ENCODE measurements at places on chromosomes 2 and 18.

DNA sequence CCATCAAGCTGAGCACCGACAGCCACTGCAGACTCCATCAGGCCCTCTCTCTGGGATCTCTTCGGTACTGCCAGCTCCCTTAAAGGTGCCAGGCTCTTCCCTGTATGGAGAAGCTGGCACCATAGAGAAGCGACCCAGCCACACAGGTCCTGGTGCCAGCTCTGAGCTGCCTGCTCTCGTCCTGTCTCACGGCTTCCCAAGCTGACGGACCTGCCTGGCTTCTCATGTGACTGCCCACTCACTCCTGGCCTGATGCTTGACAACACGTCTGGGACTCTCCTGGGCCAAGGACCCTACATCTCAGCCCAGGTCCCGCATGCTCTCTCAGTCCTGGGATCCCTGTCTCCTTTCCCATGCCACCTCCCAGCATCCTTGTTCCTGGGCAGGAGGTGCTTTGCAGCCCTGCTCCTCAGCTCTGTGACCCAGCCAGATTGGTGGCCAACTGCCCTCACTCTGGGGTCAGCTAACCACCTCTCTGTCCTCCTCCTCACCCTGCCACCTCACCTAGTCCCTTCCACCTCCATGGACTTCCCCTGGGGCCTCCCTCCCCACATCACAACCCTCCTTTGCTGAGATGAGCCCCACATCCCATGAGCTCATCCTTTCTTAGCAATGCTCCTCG, 12.5 kb upstream of the ATOH8 start:
- no peak for DNase-seq

- no peak for DNase-seq
Measured at GRCh38 chr2:212745359-212745758, 206.8 kb upstream of the ERBB4 start.

- peak; percentile 9 for DNase-seq
Measured at GRCh38 chr2:187168720-187169713, 279.0 kb downstream of the CALCRL start.

DNA sequence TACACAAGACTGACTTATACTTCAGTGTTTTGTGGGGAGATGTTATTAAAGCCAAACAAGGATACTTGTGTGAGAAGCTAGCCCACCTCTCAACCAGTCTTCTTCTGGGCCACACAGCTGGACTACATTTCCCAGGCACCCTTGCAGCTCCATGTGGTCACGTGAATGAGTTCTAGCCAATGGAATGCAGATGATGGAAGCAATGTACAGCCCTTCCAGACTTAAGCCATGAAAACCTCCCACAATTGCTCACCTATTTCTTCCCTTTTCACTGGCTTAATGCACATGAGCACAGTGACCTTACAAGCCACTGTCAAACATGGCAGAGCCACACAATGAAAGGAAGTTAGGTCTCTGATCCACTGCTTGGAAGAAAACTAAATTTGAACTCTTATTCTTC, 20.4 kb upstream of the FEZ2 start:
- peak; percentile 33 for DNase-seq

DNA sequence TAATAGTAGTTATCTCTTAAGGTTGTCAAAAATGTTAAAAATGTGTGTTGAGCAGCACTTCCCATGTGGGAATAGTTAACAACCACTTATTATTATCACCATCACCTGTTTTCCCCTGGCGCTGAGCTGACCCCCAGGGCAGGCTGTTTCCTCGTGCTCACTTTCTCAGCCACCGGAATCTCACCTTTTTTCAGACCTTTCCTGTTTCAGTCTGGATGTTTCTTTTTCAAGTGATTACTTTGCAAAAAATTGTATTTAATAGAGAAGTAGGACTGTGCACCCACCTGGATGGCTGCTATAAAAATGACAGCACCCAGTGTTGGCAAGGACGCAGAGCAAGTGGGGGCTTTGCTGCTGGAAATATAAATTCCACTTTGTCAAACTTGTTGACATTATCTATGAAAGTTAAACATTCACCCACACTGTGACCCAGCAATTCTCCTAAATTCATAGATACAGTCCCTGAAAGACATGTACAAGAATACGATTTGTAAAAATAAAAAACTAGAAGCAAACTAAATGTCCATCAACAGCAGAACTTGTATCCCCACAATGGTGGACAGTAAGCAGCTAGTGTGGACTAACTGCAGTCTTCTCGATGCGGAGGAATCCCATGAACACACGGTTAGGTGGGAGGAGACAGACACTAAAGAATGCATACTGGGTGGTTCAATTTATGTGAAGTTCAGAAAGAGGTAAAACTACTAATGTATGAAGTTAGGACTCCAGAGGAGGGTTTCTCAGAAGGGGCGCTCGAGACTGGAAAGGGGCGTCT, 66.5 kb downstream of the SOWAHC start:
- DNase-seq = no peak

DNA sequence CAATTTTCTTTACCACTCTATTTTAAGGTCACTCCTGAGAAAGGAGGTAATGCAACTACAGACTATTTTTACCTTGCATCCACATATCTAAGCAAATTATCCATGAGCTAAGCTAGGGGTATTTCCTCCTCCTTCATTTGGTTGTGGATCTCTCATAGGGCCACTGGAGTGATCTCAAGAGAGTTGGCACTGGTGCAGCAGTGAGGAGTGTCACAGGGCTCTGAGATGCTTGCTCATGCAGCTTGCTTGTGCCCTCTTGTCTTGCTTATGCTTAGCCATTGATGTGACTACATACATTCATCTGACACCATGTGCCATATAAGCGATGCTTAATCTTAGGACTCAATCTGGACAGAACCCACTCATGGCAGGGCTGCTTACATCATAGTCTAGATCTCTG, 950.3 kb downstream of the TSN start:
- no peak for DNase-seq

- DNase-seq = no peak
Measured at GRCh38 chr18:58335821-58336220, 291.8 kb downstream of the NEDD4L start.
